ENCODE measurements at places on chromosomes 2 and 18. TPM values are rescaled to one million over a fixed set of nuclear protein-coding genes. Genes with fewer than 3 reads are reported as not detected.

Gene CDKL4
- not detected for total RNA-seq

Gene SERPINB5
- 658 TPM for total RNA-seq

Gene KCNG2
- total RNA-seq, result not detected

Gene CELF4
- not detected for total RNA-seq

Gene NETO1
- 0.47 TPM for total RNA-seq

Gene AKAIN1
- not detected for total RNA-seq

Gene SERPINB10
- total RNA-seq, result not detected

Gene UGT1A6
- total RNA-seq, result 12.7 TPM

Gene ZBTB14
- 19.8 TPM for total RNA-seq

Gene RSAD2
- not detected for total RNA-seq

Gene RAB1A
- 67.4 TPM for total RNA-seq

Gene IL36G
- 20.2 TPM for total RNA-seq

Gene CD8B
- 1.2 TPM for total RNA-seq

Gene RAB17
- 3.3 TPM for total RNA-seq
